GM13977 (cell line): ENCODE measurements at places on chromosomes 13 and 19.

GRCh38 chr13:60969656-60970055 lies 446.0 kb downstream of the PCDH20 start:
- DNase-seq, result no peak

DNA sequence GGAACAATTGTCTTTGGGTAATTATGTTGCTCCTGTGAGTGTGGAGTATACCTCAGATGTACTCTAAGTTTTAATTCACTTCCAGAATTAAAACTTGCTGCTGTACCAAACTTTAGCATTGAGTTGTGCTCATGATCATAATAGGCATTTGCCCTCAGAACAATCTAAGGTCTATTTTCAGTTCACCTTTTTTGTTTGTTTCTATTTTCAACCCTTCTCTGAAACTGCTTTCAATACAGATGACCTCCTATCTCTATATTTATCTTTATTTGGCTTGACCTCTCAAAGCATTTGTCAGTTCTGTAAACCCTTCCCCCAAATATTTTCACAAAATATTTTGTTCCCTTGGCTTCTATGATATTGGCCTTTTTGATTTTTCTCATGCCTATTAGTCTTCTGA lies 873.0 kb downstream of the OLFM4 start:
- DNase-seq, result no peak

GRCh38 chr19:1252821-1253513 lies 4.6 kb downstream of the MIDN start:
- peak; percentile 75 for DNase-seq

- no peak for DNase-seq
These were observed 6.7 kb downstream of the TM9SF2 start for GRCh38 chr13:99507986-99508385.

DNA sequence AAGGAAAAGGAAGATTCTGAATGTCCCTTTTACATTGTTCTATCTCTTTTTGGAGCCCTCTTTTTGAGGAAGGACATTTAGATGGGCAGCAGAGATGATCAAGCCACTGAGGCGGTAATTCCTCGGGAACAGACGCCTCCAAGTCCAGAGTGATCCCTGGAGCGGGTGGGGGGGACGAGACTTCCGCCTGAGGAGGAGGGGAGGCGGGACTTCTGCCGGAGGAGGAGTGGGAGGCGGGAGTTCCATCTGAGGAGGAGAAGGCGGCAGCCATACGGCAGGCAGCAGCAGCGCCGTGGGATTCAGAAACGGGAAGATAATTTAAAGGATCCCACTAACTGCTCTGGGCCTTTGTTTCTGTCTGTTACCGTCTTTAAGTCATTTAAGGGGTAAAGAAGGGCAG lies 37.6 kb upstream of the CD177 start:
- no peak for DNase-seq

DNA sequence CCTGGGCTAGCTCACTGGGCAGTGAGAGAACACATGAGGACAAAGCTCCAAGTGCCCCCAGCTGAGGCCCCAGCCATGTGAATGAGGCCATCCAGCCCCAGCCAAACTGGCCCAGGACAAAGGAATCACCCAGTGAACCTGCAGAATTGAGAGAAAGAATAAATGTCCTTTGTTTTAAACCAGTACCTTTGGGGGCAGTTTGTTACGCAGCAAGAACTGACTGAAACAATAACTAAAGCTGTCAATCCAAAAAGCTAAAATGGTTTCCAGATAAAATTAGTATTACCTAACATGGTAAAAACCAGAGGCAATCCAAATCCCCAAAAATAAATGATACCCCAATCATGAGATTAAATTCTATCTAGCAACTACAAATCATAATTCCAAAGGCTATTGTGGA lies 69.6 kb downstream of the ZNF557 start:
- DNase-seq, result no peak

GRCh38 chr19:47652285-47652684 lies 43.4 kb downstream of the BICRA start:
- DNase-seq, result no peak

DNA sequence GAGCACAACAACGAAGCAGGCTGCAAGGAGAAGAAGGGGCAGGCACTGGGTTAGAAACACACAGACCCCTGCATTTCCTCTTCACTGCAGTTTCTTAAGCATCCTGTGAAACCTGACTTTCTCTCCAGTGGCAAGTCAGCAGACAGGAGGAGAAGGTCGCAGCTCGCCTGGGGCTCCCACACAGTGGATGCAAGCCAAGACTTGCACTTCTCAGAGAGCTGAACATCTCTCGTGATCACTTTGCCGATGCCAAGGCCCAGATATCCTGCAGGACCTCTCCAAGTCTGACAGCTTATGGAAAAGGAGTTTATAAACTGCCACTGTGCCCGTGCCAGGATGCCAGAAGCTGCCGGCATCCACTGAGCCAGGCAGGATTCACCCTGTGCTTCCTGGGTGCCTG lies 18.4 kb downstream of the TMEM272 start:
- no peak for DNase-seq

DNA sequence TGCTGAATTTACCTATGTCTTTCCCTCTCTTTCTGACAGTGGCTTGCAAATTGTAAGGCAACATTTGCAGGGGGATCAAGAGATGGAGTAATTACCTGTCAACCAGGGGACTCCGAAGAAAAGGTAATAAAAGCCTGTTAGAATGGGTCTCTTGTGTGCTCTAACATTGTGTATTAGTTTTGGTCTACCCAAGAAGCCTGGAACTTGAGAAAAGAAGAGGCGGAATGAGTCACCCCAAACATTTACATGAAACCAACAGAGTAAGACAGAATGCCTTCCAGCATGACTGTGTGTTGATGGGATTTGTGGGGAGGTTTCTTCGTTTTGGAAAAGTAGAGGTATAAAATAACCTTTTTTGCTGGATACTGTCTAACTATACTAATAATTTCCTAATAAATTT lies 36.7 kb downstream of the ZAR1L start:
- DNase-seq, result peak; percentile 20

DNA sequence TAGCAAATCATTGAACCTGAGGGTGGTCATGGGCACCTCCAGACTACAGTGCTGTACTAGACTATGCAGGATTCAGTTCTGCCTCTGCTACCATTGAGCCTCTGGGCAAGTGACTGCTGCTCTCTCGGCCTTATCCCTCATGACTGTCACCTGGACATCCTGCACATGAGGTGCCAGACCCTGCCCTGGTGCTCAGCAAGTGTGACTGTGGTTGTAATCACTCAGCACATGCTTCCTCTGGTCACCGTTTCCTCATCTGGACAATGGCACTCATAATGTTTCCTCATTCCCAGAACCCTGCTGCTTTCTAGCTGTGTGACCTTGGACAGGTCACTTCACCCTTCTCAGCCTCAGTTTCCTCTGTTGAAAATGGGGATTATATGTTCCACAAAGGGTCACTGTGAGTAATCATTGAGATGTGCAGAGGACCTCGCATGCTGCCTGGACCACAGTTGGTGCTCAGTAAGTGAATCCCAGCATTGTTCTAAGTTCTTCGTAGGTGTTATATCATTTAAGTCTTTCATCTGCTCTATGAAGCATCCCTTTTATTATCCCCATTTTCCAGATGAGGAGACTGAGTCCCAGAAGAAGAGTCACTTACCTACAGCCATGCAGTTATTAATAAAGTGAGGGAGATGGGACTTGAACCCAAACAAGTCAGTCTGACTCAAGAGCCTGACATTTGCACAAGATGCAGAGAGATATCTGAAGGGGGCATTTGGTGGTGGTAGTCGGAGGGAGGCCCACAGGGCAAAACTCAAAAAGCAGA lies 3.2 kb downstream of the SYT3 start:
- no peak for DNase-seq

- DNase-seq, result peak; percentile 11
These were observed 2.1 kb upstream of the FGF9 start for GRCh38 chr13:21668732-21669275.

GRCh38 chr19:35070471-35070870 lies 28.9 kb downstream of the HPN start:
- no peak for DNase-seq

GRCh38 chr13:23750383-23751121 lies 138.6 kb downstream of the MIPEP start:
- DNase-seq, result no peak

DNA sequence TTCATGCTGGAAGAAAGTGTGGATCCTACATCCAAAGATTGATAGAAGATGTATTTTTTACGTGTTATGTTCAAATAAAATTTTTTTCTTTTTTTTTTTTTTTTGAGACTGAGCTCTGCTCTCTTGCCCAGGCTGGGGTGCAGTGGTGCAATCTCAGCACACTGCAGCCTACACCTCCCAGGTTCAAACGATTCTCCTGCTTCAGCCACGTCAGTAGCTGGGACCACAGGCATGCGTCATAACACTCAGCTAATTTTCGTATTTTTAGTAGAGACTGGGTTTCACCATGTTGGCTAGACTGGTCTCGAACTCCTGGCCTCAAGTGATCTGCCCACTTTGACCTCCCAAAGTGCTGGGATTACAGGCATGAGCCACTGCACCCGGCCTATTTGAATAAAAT lies 65.7 kb downstream of the KLF12 start:
- no peak for DNase-seq

DNA sequence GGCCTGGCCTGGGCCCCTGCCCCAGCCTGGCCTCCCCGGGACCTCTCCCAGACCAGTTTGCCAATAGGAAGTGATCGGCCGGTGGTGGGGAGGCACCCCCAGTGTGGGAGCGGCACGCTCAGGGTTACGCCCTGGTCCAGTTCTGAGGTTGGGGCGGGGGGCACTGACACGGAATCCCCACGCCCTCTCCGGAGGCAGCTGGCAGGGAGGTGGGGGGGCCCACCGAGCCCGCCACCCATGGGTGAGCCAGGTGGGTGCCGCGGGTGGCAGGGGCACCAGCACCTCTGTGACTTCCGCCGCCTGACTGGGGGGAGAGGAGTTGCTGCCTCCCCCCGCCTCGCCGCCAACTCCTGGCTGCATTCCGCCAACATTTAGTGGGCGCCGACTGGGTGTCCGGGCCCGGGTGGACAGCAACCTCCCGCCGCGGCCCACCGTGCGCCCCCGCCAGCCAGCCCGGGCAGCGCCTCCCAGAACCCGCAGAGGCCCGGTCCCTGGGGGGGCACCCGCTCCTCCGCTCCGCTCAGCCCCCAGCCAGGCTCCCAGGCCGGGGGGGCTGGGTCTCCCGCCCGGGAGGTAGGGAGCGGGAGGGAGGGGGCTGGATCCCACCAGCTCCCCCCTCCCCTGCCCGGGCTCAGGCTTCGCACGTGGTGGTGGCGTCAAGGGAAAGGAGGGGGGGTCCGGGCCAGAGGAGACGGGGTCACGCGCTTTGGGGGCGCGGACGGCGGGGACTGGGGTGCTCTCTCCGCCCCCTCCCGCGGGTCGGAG lies 2.0 kb downstream of the ZBTB7A start:
- no peak for DNase-seq

- no peak for DNase-seq
These were observed 6.6 kb upstream of the BCL3 start for GRCh38 chr19:44741841-44742329.

DNA sequence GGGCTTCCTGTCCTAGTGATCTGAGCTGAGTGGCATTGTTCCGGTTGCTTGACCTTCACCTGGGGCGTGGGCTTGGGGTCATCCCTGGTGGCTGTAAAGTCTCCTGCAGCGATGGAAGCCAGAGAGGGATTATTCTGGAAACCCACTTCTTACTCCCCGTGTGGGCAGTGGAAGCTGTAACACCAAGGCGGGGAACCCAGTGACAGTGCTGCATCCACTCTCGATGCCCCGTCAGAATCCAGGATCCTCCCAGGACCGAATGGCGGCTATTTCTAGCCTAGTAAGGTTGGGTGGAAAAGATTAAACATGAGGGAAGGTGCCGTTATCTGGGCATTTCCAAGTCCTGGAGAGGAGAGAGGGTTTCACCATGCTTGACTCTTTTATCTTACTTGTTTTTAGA lies 280.6 kb downstream of the ZNF536 start:
- DNase-seq, result no peak

DNA sequence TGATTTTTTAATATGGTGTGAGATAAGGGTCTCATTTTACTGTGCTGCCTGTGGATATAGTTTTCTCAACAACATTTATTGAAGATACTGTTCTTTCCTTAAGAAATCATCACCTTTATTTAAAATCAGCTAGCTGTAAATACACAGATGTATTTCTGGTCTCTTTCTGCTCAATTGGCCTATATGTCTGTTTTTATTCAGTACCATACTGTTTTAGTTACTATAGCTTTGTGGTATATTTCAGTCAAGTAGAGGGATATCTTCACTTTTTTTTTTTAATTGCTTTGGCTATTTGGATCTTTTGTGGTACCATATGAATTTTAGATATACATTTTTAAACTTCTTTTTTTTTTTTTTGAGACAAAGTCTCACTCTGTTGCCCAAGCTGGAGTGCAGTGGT lies 16.7 kb upstream of the ZNF714 start:
- DNase-seq, result no peak

DNA sequence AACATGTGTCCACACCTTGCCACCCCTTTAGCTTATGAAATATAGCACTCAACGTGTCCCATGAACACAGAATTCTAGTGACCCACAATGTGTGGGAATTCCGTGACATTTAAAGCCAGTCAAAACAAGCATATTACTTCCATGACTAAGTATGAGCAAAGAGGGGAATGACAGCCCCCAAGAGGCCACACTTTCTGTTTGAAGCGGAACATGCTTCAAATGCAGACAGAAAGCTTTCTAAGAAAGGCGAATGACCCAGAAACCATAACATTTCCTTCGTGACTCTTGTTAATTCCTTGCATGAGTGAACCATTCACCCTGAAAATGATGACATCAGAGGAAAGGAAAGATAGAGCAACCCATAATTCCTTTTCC lies 122.0 kb upstream of the FNDC3A start:
- DNase-seq, result no peak

DNA sequence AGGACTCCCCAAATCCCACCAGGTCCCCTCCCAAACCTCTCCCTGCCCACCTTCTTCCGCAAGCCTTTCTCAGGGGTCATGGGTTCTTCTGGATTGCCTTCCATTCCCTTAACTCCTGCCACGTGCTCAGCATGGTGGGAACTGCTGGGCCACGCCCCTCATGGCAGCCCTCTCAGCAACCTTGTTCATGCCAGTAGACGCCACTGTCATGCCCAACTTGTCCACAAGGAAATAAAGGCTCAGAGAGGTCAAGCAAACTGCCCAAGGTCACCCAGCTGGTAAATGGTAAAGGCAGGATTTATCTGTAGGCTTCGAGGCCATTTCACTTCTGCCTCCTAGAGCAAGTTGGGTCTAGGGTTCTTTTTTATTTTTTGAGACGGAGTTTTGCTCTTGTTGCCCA lies 10.9 kb downstream of the PRAM1 start:
- DNase-seq, result no peak

- DNase-seq, result peak; percentile 69
These were observed at the start of gene TMEM238 for GRCh38 chr19:55384131-55384919. TSS of gene TMEM238 (minus strand) at chr19:55384292. CDS start at chr19:55384259, 33 bp downstream.

- DNase-seq, result no peak
These were observed 95.2 kb downstream of the USP12 start for GRCh38 chr13:27076421-27076820.

DNA sequence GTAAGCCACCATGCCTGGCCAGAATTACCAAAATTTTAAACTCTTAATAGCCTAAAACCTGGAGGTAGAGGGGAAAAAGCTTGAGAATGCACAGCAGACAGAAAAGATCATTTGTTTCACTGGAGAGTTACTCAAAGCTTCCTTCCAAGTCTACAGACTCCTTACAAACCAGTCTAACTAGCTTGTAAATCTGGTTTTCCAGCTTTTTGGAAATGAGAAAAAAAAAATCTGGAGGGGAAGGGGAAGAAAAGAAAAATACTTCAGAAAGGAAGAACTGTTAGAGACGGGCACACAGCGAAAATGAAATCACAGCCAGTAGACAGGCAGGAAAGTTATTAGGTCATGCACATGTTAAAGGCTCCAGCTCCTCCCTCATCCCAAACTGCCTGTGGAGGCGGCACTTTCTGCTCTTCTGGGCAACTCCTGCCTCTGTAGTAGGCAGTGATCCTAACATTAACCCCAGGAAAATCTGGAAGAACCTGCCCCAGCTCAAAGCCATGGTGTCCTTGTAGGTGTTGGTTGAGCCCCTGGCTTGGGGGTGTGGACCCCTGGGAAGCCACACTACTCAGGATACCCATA lies 17.3 kb downstream of the PARP4 start:
- no peak for DNase-seq
